Testis (tissue), 5 donors: ENCODE measurements at places on chromosomes 13 and 19.

DNA sequence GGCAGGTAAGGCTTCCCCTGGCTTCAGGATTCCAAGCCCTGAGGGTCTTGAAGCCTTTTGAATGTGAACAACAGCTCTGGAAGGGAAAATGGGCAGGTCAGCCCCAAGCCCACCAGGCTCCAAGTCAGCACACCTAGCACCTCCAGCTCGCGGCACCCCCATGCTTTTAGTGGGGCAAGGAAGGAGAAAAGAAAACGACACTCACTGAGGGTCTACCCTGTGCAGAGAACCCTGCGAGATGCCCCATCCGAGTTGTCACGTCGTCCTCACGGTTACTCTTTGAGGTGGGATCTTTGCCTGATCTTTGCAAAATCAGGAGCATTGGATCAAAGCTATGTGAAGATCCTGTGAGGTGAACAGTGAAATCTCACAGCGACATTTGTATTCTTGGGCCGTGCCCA, 5.7 kb upstream of the F10 start:
- DNase-seq: peak; percentile 1

- DNase-seq: no peak
Observed at GRCh38 chr13:40503011-40503410, 163.4 kb downstream of the FOXO1 start.

- DNase-seq: no peak
Observed at GRCh38 chr13:43584751-43585150, 202.0 kb downstream of the ENOX1 start.

- no peak for DNase-seq
Observed at GRCh38 chr19:11551603-11552235, 7.3 kb downstream of the ELOF1 start.

DNA sequence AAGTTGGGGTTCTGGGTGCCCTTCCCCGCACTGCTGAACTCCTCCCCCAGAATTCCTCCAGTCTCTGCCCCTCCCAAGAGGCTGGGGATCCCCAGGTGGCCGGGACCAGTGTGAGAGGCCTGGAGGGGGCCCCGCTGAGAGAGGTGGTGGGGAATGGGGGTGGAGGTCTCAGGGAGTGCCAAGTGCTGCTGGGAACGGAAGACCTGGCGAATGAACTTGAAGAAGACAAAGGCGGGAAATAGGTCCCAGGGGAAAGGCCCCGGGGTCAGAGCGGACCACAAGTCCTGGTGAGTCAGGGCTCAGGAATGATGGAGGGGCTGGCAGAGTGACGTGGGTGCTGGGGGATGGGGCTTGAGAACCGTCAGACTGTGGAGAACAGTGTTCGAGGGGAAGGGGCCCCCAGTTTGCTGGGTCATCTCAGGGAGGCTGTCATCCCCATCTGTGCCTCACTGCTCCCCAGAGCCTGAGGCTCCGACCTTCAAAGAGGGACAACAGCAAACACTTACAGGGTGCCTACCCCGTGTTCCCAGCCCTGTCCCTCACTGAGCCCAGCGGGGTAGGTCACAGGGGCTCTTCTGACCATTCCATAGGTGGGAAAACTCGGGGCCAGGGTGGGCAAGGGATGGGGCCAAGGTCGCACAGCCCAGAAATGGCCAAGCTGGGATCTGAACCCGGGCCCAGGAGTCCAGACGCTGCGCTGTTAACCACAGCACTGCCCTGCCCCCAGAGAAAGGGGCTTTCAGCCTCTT, 16.0 kb upstream of the SEMA6B start:
- DNase-seq: peak; percentile 35

- peak; percentile 38 for DNase-seq
Observed at GRCh38 chr19:4537953-4538600, 1.8 kb downstream of the LRG1 start.

- no peak for DNase-seq
Observed at GRCh38 chr13:41200126-41200525, 5.8 kb upstream of the KBTBD7 start.

DNA sequence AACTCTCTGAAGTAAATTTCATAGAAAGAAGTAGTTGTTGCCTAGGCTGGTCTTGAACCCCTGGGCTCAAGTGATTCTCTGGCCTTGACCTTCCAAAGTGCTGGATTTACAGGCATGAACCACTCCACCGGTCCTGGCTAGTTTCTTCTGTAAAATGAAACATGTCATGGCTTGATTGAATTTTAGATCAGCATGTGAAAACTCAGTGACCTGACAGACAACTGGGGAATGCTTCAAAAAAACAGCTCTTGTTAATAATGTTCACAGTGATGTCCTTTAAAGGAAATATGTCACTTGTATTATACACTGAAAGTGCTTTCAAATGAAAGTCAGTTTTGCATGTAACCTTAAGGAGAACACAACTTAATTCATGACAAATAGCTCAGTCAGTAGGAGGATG, 118.2 kb downstream of the KLF5 start:
- DNase-seq: no peak

- DNase-seq: peak; percentile 30
Observed at GRCh38 chr19:12783849-12784393, 7.4 kb upstream of the JUNB start.

DNA sequence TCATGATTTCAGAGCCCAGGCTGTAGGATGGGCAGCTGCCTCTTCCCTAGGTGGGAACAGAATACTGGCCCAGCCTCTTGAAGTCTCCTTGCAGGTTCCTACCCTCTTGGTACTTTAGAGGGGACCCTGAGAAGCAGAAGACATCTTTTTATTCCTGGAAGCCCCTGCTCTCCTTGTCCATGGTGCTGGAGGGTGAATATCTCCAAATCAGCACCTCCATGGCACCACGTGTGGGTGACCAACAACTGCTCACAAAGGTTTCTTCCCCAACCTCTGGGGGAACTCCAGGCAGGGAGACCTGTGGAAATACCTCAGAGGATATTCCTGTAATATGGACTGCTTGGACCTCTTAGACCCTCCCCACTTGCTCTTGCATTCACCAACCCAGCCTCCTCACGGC, 48.1 kb upstream of the TSHZ3 start:
- DNase-seq: no peak

GRCh38 chr13:91079176-91079575, 268.3 kb upstream of the MIR17HG start:
- no peak for DNase-seq
